Smooth muscle cell of the pulmonary artery (primary cell): ENCODE measurements at places on chromosomes 11 and 22. TPM values are rescaled to one million over a fixed set of nuclear protein-coding genes. Genes with fewer than 3 reads are reported as not detected.

The GSTT2B gene
- total RNA-seq, result 1.3 and 2.0 TPM in 2 replicates

The TSG101 gene
- 47.8 and 51.7 TPM in 2 replicates for total RNA-seq

The OR8G5 gene
- total RNA-seq, result not detected in 2 replicates

The ZC3H12C gene
- total RNA-seq, result 9.6 and 14.8 TPM in 2 replicates

The DEUP1 gene
- total RNA-seq, result not detected in 2 replicates
